ENCODE measurements at places on chromosomes 6 and 20.

DNA sequence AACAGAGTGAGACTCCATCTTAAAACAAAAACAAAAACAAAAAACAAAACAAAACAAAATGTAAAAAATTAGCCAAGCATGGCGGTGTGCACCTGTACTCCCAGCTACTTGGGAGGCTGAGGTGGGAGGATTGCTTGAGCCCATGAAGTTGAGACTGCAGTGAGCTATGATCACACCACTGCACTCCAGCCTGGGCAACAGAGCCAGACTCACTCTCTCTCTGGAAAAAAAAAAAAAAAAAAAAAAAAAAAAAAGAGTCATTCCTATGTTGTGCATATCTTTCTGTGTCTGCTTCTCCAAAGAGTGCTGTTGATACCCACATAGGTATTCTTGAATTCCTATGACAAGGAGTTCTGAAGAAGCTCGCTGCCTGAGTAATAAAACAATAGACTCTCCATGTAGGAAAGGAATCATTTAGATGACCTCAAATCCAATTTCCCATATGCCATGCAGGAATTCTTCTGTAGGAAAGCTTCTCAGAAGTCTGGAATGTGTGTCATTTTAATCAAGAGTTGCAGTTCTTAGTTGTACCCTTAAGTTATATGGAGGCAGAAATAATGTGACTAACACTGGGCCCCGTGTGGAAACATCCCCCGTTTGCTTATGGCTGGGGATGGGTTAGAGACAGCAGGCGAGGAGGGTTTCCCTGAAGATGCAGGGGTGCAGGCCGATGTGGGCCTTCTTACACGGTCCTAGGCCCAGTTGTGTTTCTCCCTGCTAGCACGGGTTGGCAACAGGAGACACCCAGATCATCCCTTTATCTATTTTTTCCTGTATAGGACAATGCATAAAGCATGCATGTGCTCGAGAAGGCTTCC is 79.4 kb downstream of the ZDHHC14 start:
- DNase-seq, result no peak

DNA sequence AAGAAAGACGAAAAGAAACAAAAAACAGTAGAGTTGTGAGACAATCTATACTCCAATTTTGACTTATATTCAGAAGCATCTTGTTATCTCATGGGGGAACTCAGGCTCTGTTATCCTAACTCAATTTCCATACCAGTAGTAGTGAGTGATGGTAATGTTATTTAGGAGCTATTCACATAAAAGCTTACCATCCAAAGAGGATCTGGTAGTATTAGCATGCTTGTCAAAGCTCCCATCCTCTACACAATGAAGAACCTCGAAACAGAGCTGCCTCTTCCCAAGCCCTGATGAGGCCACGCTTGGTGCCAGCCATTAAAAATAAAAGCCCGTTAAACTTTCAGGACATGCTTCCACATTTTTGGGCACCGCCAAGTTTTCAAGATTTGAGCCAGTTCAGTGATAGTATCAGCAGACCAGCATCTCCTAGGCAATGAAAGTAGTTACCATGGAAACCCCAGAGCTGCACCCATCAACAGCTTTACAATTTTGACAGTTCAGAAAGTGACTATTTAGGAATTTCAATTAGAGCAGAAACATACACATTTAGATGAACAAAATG is 173.3 kb downstream of the CD83 start:
- DNase-seq, result no peak

DNA sequence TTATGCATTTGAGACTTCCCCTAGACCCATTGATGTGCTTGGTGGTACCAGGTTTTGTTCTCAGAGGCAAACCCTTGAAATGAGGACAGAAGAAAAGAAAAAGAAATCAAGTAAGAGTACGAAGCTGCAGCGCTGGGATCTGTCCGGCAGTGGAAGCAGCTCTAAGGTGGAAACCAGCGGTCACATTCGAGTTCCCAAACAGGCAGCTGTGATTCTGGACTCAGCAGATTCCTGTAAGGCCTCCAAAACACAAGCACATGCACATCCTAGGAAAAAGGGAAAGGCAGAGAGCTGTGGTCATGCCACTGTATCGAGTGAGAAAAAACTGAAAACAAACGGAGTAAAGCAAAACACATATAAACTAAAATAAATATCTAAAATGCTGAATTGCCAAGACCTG is 4.5 kb downstream of the FAM217B start:
- DNase-seq, result no peak

GRCh38 chr6:24064106-24064505 is 61.9 kb upstream of the NRSN1 start:
- DNase-seq, result no peak

DNA sequence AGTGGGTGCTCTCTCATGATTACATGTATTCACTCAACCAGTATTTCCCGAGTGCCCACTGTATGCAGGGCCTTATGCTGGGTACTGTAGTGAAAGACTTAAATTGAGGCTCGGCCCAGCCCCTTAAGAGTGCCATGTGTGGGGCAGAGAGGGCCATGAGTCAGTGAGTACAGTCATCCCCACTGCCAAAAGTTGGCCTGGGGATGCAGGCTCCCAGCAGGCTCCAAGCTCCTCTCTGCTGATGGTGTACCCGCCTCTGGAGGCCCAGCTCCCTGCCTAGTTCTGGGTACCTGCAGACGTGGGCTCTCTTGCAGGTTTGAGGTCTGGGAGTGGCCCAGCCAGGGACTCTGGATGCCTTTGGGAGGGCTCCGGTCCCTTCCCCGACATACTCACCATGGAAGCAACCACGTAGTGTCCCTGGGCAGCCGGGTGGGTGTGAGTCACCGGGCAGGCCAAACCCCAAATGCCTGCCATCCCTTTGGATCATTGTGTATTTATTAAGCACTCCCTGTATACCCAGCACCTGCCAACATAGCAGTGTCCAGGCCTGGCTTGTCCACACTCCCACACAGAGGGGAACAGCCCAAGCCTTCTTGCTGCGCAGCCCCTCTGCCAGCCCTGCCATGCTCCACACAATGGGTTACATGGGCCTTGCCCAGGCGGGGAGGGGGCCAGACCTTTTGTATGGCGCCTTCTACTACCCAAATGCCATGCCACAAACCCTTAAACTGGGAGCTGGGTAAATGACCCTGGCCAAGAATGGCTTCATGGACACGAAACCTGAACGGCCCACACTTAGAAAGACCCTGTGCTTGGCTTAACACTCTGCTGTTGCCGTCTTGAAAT is 153.6 kb downstream of the VEGFA start:
- DNase-seq, result no peak

DNA sequence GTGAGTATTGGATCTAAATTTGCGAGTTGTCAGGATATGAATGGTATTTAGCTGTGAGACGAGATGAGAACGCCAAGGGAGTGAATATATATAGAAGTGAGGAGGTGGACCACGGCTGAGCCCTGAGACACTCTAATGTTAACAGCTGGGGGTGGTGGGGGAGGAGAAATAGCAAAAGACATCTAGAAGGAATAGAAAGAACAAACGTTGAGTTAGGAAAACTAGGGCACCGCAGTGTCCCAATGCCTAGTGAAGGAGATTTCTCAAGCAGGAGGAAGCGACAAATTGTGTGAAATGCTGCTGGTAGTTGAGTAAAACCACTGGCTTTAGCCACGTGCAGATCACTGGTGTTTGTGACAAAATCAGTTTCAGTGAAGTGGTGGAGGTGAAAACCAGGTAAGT is 56.9 kb downstream of the CD164 start:
- DNase-seq, result no peak

GRCh38 chr6:75755704-75756103 is 6.7 kb downstream of the MYO6 start:
- DNase-seq, result no peak

DNA sequence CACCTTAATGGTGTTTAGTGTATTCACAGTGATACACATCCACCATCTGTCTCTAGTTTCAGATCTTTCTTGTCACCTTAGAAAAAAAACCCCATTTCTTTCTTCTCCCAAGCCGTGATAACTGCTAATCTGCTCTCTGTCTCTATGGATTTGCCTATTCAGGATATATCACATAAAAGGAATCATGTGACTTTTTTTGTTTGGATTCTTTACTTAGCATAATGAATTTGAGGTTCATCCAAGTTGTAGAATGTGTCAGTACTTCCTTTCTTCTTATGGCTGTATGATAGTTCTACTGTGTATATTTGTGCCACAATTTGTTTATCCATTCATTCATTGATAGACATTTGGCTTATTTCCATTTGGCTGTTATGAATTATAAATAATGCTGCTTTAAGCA is 57.1 kb downstream of the ITCH start:
- no peak for DNase-seq

GRCh38 chr6:87870556-87870955 is 168.5 kb upstream of the AKIRIN2 start:
- DNase-seq, result no peak

DNA sequence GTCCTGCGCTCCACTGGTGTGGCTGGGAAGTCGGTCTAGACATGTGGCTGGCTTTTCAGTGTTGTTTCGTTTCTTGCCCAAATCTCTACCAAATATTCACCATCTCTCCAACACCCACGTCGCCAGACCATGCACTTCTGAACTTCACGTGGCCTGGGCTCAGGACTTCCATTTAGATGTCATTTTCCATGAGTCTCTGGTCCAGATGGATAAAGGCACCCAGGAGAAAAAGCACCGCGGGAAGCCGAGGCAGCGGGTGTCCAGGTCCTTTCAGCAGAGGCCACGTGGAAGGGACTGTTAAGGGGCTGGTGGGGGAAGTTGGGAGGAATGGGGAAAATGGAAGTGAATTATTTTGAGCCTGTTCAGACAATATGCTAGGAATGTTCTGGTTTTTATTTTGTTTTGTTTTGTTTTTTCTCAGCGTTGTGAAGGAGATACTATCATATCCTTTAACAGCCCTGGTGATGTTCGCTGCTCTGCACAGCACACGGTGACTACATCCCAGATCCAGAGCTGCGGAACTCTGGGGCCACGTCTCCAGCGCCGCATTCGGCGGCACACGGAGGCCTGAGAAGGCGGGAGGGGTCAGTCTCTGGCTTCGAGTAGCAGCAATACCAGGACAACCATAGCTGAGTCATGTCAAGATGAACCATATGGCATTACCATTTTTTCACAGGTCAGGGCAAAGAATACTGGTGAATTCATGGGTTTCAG is 230.3 kb downstream of the THBS2 start:
- DNase-seq, result no peak

DNA sequence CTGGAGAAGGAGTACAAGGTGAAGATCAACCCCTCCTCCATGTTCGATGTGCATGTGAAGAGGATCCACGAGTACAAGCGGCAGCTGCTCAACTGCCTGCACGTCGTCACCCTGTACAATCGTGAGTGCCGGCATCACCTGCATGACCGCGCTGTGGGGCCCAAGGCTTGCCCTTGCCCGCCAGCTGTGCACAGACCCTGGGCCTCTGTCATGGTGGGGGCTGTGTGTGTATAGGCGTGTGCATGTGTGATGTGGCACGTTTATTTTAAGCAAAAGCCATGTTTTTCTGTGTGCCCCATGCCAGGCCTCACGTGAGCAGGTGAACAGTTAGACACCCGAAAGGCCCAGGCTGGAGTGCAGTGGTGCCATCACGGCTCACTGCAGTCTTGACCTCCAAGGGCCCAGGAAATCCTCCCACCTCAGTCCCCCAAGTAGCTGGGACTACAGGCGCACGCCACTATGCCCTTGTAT is 36.3 kb downstream of the PYGB start:
- no peak for DNase-seq

DNA sequence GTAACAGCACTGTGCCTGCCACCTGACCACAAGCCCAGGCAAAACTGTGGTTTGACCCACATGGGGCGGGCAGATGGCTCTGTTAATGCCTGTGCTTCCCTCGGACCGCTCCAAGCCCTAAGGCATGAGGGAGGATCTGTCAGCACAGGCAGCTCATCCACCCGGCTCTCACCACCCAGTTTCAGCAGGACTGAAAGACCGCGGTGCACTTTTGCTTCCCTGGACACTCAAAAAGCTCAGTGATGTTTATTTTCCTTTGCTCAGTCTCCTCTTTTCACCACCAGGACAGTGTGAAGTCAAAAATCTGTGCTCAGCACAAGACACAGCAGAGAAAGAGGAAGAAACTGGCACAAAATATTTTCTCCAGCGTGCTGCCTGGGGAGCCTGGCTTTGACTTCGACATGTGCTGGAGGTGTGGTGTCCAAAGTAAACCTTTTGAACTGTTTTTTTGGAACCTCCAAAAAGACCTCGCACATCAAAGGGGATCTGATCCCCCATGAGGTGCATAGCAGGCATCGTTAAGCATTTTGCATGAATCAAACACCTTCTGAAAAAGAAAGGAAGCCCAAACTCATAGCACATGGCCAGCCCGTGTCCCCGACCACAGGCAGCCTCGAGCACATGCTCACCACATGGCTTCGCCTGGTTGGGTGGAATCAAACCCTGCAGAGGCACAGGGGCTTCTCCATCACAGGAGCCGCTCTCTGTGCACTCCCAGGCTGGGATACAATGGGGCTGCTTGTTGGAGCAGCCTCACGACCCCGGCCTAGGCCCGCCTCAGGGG is 441.7 kb upstream of the JARID2 start:
- DNase-seq, result no peak
